CD8-positive, alpha-beta memory T cell (primary cell): ENCODE measurements at places on chromosomes 1 and 21.

DNA sequence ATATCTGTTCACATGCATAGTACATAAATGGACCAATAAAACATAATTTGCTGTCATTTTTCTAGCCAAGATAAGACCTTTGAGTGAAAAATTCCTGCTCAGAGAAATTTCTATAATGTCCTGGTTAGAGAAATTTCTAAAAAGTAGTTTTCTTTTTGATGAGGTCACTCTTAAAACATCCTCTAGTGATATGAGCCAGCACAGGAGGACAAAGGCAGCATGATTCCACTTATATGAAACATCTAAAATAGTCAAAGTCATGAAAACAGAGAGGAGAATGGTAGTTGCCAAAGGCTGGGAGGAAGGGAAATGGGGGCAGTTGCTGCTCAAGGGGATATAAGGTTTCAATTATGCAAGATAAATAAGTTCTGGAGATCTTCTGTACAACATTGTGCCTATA is 239.4 kb downstream of the BACH1 start:
- no peak for DNase-seq

GRCh38 chr1:198919667-198920398 is 281.0 kb downstream of the PTPRC start:
- DNase-seq = no peak

DNA sequence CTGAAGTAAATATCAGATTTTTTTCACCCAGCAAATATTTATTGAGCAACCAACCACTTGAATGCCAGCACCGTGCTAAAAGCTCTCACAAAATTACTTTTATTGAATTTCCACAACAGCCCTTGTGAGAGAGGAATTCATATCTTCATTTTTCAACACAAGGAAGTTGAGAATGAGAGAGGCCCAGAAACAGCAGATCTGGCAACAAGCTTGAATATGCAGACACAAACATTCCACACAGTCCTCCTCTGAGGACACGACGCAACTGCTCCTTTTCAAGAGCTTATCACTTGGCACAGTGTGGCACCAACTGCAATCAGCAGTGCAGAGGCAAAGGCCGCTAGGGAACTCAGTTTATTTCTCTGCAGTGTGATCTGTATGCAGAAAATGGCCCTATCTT is 32.2 kb upstream of the IFNAR2 start:
- DNase-seq = no peak

DNA sequence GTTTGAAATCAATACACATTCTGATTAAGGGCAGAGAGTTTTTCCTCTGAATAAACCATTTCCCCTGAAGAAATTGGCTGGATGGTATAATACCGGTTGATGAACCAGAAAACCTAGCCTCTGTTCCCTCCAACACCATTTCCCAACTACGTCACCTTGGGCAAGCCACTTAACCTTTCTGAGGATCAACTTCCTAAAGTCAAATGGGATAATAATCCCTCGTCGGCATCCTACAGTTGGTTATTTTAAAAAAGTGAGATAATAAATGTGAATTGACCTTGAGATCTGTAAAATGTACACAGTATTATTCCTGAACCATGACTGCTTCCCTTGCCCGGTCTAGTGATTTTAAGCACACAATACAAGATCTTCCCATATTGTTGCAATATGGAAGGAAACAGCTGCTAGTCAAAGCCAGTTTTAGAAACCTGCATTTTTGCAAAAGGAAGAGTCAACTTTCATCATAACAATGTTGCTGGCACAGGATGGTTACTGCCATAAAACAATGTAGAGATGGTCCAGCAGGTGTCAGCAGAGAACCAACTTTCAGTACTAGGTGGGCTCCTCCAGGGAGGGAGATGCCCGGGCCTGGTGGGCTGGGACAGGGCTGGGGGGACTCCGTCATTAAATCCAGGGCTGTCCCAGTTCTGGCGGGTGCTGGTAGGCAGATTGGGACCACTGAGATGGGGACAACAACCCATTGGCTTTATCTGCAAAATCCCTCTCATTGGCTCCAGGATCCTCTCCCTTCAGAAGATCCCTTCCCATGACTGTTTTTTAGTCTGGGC is 5.2 kb upstream of the HLX start:
- no peak for DNase-seq

- DNase-seq = no peak
Observed at GRCh38 chr1:174652569-174653280, 205.0 kb downstream of the GPR52 start.

DNA sequence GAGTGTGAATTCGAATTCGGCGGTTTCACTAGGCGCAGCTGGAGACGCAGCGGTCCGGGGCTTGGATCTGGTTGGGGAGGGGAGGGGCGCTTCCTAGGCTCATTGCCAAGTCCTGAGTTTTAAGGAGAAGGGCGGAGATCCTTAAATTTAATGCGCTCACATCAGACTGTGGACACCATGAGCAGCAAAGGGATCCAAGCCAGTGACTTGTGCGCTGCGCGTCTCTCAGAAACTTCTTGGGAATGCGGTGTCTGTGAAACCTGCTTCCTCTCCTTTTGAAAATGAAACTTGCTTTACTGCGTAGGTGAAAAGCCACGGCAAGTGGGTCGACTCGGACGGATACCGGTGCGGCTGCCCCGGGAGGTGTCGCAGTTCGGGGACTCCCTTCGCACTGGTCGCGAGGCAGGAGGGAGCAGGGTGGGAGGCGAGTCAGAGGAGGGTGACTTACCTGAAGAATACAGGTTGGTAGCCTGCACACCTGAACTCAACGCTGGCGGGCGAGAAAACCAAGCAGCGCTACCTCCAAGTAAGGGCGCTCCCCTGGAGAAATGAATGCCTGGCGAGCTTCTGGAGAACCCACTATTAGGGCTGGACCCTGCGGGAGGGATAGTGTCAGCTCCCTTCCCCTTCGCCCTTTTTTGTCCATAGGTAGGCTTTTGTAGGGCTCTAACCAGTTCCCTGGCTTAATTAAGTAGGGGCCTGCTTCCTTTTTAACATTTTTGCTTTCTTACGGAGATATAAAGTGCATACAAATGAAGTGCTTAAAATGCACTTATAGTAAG is 992 bp downstream of the TENT5C start:
- peak; percentile 49 for DNase-seq

DNA sequence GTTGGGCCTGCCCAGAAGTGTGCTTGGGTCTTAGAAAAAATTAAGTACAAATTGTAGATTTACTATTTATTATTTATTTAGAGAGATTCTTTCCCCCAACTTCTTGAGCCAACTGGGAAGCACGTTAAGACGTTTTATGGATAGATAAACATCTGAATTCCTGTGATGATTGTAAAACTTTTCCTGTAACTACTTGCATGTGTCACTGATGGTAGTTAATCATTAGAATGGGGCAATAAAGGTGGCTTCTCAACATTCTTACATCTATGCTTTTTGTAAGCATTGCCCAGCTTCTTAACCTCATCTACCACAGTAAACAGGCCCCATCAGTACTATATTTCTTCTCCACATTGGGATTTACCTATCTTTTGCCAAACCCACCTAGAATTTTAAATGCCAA is 559.8 kb downstream of the LMO4 start:
- no peak for DNase-seq

DNA sequence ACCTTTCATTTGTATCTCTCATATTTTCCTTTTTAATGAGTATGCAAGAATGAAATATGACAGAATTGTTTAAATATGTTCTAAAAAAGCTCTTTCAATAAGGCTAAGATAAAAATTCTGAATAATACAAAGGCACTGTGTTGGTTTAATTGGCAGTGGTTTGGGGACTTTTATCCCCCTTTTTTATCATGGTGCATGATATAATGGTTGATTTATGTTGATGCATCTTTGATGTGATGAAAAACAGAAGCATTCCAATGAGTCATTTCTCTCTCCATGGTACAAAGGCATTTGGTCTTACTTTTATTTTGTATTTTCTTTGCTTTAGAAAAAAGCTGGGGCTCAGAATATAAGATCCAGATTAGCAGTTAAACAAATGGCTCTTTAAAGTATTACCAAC is 127.2 kb upstream of the GREM2 start:
- DNase-seq = no peak

DNA sequence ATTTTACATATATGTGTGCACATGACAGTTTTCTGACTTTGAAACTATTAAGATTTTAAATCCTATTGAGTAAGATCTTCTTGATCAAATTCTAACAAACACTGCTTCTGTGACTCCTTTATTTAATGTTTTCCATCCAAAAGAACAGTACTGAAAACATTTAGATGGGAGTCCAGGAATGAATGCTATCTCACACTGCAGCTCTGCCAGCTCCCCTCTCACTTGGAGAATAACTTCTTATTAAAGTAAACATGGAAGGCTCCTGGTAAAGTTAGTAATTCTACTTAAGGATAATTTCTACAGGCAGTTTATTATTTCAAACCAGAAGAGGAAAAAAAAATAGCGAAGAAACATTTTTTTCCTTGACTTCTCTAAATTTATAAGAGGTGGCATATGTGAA is 349.1 kb downstream of the DPYD start:
- no peak for DNase-seq

GRCh38 chr1:181981821-181982220 is 79.7 kb downstream of the ZNF648 start:
- DNase-seq = no peak

DNA sequence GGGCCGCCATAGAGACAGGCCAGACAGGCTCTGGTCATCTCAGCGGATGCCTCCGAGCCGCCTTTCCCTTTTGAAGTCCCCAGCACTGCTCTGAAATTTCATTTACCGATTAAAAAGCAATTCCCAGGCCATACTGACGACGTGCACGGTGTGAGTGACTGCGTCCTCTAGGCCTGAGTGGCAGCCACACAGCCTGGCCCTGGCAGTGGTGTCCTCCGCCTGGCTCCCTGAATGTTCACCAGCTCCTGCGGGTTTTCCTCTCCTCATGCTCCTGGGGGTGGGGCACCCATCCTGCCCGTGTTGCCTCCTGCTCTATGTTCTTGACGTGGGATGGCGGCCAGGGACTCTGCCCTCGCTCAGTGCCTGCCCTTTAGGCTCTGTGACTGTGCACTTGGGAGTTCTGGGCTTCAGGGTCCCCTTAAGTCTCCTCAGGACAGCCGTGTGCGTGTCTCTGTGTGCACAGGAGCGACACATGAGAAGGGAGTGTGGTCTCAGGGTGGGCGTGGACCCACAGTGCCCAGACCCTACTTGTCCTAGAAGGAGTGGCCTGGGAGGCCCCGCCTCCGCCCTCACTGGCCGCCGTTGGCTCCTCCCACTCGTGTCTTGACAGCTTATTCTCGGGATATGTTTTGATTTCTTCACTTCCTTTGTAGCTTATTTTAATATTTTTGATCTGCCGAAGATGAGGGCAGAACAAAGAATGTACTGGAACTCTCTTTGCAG is 3.6 kb downstream of the SKI start:
- peak; percentile 64 for DNase-seq

- no peak for DNase-seq
Observed at GRCh38 chr1:184971522-184972265, 2.6 kb downstream of the NIBAN1 start.
